ENCODE measurements at places on chromosomes 6 and 20.

- DNase-seq = no peak
Observed at GRCh38 chr6:145507239-145507638, 228.1 kb downstream of the EPM2A start.

GRCh38 chr6:139539852-139540251, 165.4 kb upstream of the CITED2 start:
- DNase-seq = no peak

- no peak for DNase-seq
Observed at GRCh38 chr6:145960918-145961589, 3.1 kb downstream of the SHPRH start.

DNA sequence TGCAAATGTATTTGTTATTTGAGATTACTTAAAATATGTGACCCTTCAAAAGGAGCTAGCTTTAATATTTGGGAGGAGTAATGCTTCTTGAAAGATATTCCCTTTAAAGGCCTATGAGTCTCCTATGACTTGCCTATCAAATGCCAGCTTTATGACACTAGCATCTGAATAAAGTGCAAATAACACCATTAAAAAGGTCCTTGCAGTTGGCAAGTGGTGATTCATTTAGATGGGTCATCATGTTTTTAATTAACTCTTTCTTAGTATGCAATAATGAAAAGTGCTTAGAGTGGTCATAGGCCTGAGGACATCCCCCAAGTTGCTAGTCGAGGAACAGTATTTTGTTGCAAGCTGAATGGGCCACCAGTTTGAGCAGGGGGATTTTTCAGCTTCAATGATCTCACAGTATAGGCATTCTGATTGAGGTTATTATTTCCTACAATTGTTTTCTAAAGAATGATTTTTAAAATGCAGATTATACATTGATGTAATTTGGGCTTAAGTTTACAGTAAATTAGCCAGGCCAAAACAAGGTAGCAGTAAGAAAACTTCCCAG, 3.7 kb upstream of the CD2AP start:
- DNase-seq = no peak
